ENCODE measurements at places on chromosomes 5 and 9. TPM values are rescaled to one million over a fixed set of nuclear protein-coding genes. Genes with fewer than 3 reads are reported as not detected.

DUSP1 gene
- total RNA-seq = 73.1 TPM

IGIP gene
- total RNA-seq = 6.3 TPM

ACSL6 gene
- not detected for total RNA-seq

PCDHB8 gene
- total RNA-seq = 0.07 TPM

VDAC1 gene
- 380 TPM for total RNA-seq

C9orf50 gene
- total RNA-seq = not detected

SERF1B gene
- total RNA-seq = 26.3 TPM

ERAP2 gene
- total RNA-seq = 129 TPM

SPINK6 gene
- total RNA-seq = not detected

MTMR12 gene
- total RNA-seq = 62.3 TPM

DPP7 gene
- total RNA-seq = 55.6 TPM

DCANP1 gene
- not detected for total RNA-seq

MCC gene
- total RNA-seq = 38.6 TPM

SPATA31C1 gene
- not detected for total RNA-seq

GNA14 gene
- total RNA-seq = 5.2 TPM

GABBR2 gene
- 39.2 TPM for total RNA-seq

NME5 gene
- total RNA-seq = 1.1 TPM

NCS1 gene
- 50.7 TPM for total RNA-seq

PPP3R2 gene
- not detected for total RNA-seq

GDA gene
- not detected for total RNA-seq

WDR70 gene
- 38.1 TPM for total RNA-seq

GABRA6 gene
- total RNA-seq = 0.66 TPM

GOLGA1 gene
- 14.8 TPM for total RNA-seq

SLC6A18 gene
- total RNA-seq = not detected

ADAMTSL1 gene
- 47.3 TPM for total RNA-seq

All from thoracic aorta endothelial cell (primary cell).